KG1 (cell line): ENCODE measurements at places on chromosomes 12 and 14.

DNA sequence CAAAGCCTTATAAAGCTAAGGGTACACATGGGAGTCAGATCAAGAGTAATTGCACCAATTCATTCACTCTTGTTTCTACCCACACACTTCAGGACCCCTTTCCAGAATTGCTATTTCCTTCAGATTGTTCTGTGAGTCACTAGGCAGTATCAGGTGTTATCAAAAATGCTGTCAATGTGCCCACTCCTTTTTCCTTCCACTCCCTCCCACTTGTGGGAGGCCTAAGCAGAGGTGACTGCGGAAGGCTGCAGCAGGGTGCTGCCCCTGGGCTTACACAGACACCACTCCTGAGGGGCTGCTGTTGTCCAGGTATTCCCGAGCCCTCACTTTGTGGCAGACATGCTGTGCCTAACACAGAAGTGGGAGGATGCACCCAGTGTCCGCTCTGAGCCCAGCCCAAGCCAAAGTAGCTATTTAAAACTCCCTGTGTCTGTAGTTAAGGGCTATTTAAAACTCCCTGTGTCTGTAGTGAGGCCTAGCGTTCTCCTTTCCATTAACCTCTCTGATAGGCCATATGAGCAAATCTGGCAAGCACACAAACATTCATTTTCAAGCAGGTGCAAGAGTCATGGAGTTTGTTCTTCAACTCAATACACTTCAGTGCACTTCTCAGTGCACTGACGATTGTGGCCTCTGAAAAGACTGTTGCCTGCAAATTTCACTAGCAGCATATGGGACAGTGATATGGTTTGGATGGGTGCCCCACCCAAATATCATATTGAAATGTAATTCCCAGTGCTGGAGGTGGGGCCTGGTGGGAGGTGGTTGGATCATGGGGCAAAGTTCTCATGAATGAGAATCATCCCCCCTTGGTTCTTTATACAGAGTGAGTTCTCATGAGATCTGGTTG lies 117.8 kb downstream of the PHLDA1 start:
- DNase-seq: no peak

DNA sequence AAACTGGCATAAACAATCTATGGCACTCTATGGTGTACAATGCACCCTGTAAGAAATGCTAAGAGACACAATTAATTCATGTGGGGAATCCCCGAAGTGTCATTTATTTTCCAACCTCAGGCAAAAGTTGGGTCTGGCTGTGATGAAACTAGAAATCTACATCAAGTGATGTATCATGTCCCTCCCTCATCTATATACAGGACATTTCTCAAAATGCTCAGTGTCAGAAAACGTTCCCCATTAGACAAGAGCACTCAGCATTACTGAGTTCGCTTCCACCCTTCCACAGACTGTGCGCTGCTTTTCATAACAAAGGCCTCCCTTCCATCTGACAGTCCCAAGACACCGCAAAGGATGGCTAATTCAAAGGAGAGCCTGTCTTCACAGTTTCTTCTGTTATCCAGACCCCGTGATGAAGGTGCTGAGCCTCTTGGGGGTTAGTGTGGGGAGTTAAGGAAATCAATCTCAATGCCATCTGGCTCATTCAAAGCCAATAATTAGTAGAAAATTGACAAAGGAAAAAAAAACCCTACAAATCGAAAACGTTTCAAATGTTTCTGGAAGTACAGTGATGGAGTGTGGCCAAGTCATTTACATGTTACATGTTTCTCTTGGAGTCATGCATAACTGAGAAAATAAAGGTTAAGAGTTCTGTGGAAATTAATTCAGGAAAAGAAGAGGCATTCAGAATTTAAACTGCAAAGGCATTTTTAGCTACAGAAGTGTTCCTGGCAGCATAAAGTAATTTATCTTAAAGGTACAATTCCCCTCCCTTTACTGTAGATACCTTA lies 7.5 kb downstream of the CCDC88C start:
- no peak for DNase-seq

DNA sequence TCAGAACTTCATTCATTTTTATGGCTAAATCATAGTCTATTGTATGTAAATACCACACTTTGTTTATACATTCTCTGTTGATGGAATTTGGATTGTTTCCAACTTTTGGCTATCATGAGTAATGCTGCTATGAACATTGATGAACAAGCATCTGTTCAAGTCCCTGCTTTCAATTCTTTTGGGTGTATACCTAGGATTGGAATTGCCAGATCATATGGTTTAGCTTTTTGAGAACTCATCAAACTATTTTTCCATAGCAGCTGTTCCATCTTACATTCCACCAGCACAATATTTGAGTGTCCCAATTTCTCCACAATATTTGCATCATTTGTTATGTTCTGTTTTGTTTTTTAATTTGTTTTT lies 52.3 kb upstream of the CCND2 start:
- DNase-seq: no peak

GRCh38 chr14:75236901-75237419 lies 41.7 kb upstream of the FOS start:
- no peak for DNase-seq

- no peak for DNase-seq
These were observed 14.3 kb downstream of the PPP1R12A start for GRCh38 chr12:79920421-79921238.

- DNase-seq: no peak
These were observed 496.4 kb downstream of the PCNX1 start for GRCh38 chr14:71403656-71404055.

GRCh38 chr14:62206456-62206855 lies 444.2 kb downstream of the SNAPC1 start:
- no peak for DNase-seq

GRCh38 chr12:92292016-92292415 lies 146.4 kb upstream of the BTG1 start:
- no peak for DNase-seq

GRCh38 chr14:89430391-89431236 lies 13.6 kb upstream of the FOXN3 start:
- DNase-seq: no peak

GRCh38 chr14:92680781-92681650 lies 67.4 kb downstream of the LGMN start:
- peak; percentile 61 for DNase-seq

GRCh38 chr14:94839348-94839747 lies 69.4 kb upstream of the GSC start:
- DNase-seq: no peak

GRCh38 chr14:65650826-65651225 lies 238.3 kb downstream of the FUT8 start:
- no peak for DNase-seq

DNA sequence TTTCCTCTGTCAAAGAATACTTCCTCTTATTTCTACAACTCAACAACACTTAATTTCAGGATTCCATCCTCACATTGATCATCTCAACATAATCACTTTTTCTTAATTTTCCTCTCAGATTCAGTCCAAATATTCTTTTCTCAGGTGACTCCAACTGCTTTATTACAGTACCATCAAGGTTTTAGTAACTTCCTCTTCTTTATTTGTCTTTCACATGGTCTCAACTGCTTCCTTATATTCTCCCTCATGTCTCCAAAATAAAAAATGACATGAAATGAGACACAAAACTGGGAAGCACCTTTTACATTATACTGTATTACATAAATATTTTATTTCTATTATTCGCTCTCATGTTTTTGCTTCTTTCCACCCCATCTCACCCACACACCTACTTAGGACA lies 55.5 kb downstream of the PPP2R5E start:
- DNase-seq: no peak

GRCh38 chr14:22432348-22432976 lies 156.6 kb downstream of the DAD1 start:
- DNase-seq: peak; percentile 72

DNA sequence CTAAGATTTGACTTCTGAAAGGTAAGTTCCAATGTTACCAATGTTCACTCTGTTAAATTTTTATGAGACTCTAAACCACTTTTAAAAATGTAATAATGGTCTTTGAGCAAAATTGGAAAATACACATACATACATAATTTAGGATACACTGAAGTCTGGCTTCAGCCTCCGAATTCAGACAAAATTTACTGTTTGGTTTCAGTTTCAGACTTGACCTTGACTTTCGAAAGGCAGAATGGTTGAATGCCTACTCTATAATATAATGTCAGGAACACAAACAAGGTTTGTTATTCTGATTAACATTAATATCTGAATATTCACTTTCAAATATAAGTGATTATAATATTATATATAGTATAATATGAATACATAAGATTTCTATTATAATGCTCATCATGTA lies 74.1 kb upstream of the KRAS start:
- DNase-seq: no peak

DNA sequence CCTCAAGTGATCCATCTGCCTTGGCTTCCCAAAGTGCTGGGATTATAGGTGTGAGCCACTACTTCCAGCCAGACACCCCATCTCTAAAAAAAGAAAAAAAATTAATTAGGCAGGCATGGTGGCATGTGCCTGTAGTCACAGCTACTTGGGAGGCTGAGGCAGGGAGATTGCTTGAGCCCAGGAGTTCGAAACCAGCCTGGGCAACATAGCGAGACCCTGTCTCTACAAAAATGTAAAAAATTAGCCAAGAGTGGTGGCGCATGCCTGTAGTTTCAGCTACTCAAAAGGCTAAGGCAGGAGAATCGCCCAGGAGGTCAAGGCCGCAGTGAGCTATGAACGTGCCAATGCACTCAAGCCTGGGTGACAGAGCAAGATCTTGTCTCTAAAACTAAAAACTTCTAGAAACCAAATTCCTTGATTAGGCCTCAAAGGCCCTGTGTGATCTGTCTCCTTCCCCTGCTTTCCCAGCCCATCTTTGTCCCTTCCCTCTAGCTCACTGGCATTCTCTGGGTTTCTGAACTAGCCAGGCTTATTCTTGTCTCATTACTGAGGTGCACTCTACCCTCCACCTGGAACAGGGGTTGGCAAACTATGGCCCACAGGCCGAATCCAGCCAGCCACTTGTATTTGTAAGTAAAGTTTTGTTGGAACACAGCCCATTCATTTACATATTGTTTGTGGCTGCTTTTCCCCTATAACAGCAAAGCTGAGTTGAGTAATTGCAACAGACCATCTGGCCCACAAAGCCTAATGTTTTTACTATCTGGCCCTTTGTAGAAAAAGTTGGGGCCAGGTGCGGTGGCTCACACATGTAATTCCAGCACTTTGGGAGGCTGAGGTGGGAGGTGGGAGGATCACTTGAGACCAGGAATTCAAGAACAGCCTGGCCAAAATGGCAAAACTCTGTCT lies 17.2 kb upstream of the TPCN1 start:
- DNase-seq: no peak

DNA sequence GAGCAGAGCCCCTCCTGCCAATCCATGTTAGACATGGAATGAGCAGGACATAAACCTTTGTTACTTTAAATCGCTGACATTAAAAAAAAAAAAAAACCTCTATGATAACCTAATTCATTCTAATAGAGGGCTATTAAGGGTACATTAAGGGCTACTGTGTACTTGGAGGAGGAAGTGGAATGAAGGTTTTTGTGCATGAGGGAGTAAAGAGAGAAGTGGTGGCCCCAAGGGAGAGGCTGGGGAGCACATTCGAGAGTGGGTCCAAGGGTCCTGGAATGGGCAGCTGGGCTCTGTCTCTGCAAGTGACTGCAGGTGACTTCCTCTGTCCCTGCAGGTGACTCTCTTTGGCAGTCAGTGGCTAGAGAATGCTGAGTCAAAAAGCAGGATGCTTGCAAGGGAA lies 32.1 kb upstream of the PTGDR start:
- no peak for DNase-seq

DNA sequence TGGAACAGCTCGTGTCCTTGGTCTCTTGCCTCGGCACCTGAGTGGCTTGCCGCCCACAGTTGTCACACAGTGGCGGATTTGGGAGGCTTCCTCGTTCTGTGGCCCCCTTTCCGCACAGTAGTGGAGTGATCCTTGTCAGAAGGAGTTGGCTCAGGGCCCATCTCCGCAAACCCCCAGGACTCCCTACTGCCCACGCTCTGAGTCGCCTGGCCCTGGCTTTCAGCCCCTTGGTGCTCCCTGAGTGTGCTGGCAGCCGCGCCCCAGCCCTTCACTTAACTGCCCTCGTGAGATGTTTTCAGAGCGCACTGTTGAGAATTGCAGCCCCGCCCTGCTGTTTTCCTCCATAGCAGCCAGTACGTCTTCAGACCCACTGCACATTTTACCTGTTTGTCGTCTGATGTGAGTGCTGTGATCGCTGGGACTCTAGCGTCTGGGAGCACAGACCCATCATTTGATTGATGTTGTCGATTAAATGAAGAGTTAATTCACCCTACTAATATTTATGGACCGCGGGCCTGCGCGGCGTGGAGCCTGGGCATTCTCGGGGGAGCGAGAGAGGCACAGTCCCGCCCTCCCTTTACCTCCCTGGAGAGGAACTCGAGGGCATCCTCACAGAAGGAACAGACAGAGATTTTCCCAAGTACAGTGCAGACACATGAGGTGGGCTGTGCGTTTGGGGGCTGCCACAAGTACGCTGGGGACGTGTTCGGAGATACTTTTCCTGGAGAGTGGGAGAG lies 91.8 kb downstream of the DDX51 start:
- DNase-seq: no peak

- DNase-seq: no peak
These were observed 66.1 kb downstream of the CHGA start for GRCh38 chr14:92988786-92989755.

DNA sequence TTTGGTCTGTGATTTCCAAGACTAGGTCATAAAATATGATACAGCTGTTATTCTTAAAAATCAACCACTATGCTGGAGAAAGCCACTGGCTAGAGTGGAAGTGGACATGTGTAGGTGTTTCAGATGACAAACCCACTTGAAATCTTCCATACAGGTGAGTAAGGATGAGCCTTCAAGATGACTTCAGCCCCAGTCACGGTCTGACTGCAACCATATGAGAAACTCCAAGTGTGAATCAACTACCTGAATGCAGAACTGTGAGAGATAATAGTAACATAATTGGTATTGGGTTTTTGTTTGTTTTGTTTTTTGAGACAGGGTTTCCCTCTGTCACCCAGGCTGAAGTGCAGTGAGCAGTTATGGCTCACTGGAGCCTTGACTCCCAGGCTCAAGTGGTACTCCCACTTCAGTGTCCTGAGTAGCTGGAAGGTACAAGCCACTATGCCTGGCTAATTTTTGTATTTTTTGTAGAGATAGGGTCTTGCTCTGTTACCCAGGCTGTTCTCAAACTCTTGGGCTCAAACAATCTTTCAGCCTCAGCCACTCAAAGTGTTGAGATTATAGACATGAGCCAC lies 273.3 kb upstream of the LRIG3 start:
- DNase-seq: no peak

- DNase-seq: no peak
These were observed 43.6 kb downstream of the FGD6 start for GRCh38 chr12:95173392-95174251.

DNA sequence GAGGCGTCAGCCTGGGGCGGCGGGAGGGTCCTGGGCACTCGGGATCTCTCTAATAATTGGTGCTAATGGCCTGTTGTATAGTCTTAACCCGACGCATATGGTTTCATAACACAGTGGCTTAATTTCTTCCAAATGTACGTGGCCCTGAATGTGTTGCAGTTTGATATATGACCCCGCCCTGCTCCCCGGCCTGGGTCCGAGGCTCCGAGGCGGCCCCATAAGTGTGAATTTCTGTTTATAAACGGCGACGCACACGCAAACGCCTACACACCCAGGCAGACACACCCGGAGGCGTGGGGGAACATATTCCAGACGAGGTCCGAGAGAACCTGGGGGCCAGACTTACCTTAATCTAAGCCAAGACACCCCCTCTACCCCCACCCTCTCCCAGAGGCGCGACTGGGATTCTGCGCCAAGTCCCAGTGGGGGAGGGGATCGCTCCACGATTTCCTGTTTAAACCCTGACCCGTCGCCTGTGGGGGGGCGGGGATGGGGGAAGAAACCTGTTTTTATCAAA lies 9.7 kb upstream of the HOXC6 start:
- no peak for DNase-seq

GRCh38 chr12:91225316-91225715 lies 42.7 kb upstream of the DCN start:
- DNase-seq: no peak

GRCh38 chr14:104293231-104293841 lies 154.9 kb downstream of the KIF26A start:
- DNase-seq: no peak
